ENCODE measurements at places on chromosomes 3 and 15. TPM values are rescaled to one million over a fixed set of nuclear protein-coding genes. Genes with fewer than 3 reads are reported as not detected.
A peak's percentile ranks its signal among the peaks of the same experiment; 100 is the strongest.

DNA sequence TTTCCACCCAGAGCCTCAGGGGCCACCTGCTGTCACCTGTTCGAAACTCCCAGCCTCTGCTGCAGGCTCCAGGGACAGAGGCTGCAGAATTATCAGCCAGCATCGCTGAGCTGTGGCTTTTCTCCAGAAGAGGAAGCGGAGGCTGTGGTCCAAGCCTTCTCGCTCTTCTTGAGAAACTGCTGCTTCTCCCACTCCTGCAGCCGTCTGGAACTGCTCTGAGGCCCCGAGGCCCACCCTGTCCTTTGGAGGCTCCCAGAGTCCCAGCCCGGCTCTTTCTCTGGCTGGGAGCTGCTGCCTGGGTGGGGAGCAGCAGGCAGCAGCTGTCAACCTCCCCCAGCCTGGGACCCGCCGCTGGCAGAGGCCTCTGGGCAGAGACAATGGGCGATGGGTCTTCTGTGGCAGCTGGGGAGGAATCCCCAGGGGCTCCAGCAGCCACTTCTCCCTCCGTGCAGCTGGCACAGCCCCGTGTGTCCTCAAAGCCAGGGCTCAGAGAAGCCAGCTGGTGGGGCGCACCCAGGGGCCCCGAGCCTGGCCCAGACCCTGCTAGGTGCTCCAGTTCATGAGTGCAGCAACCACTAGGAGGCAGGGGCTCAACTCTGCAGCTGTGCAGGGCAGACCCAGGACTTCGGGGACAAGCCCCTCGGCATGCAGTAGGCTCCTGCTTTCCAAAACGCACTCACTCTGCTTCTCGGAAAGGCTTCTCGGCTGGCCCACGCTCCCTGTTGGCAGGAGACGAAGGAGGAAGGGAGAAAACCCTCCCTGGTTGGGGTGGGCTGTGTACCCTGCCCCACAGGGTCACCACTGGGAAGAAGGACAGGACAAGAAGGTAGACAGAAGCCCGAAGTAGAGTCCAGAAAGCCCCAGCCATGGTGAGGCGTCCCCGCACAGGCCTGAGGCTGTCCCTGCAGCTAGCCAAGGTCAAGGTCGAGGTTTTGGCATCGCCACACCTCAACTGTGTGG lies 49.9 kb upstream of the FURIN start:
- peak overlapping the region; percentile 56 for H3K4me3 ChIP-seq
- H3K27me3 ChIP-seq: no peaks in the 10 kb centered on the region
- peaks cover 25% of the 10 kb centered on the region for H3K36me3 ChIP-seq
- H3K4me1 ChIP-seq: peaks cover 77% of the 10 kb centered on the region
- H3K27ac ChIP-seq: peak overlapping the region; percentile 87
- DNase-seq: peak; percentile 45

CFAP20DC gene
- total RNA-seq: 1.5 TPM

CAV3 gene
- not detected for total RNA-seq

GRCh38 chr15:81492969-81493645 lies 119.1 kb upstream of the TMC3 start:
- DNase-seq: no peak
- no peaks in the 10 kb centered on the region for H3K36me3 ChIP-seq
- H3K4me1 ChIP-seq: no peaks in the 10 kb centered on the region
- no peak overlapping the region for H3K4me3 ChIP-seq

DNA sequence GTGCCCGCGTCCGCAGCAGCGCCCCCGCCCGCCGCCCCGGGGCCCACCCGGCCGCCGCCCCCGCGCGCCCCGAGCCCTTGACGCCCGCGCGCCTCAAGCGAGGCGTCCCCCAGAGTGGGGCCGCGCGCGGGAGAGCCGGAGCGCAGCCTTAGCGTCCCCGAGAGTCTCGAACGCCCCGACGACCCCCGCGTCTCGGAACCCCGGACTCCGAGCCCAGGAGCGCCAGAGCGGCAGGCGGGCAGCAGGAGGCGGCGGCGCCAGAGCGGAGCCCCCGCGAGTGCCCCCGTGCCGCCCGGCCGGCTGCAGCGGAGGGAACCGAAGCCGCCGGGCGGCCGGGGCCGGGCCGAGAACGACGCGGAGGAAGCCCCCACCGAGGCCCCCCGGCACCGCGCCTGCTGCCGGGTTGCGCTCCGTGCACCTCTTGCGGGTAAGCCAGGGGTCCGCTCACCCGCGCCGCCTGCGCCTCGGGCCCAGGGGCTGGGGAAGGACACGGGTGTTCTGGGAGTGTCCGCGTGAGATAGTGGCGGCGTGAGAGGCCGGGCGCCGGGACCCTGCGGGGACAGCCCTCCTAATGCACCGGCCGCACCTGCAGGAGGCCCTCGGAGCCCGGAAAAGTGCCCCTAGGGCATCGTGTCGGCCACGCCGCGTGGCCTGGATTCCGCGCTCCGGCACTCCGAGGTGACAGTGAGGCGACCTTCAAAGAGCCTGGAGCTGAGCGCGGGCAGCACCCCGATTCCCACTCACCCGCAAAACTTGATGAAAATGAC lies 52.0 kb upstream of the ULK4 start:
- H3K27me3 ChIP-seq: no peaks in the 10 kb centered on the region
- H3K4me3 ChIP-seq: peak overlapping the region; percentile 79
- H3K4me1 ChIP-seq: peaks cover 35% of the 10 kb centered on the region
- peak; percentile 45 for DNase-seq
- peaks cover 12% of the 10 kb centered on the region for H3K36me3 ChIP-seq

ANKRD63 gene
- not detected for total RNA-seq

DNA sequence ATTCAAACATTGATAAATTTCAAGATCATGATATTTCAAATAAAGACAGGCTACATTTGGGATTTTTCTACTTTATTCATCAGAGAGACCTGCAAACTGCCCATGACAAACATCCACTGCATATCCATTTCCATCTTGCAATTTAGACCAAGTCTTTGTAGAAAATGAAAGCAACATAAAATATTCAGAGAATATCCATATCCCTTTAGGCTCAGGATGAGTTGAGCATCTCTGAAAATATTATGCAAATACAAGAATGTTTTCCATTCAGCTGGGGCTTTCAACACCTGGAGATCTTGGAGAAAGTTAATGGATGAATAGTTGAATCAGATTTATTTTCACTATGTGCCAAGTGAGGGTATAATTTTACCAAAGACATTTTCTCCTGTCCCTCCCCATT lies 103.4 kb downstream of the TUSC7 start:
- no peak overlapping the region for H3K4me3 ChIP-seq
- H3K27me3 ChIP-seq: no peaks in the 10 kb centered on the region
- H3K4me1 ChIP-seq: no peaks in the 10 kb centered on the region
- no peaks in the 10 kb centered on the region for H3K36me3 ChIP-seq
- no peak for DNase-seq
- H3K27ac ChIP-seq: no peak overlapping the region

AMT gene
- 4.7 TPM for total RNA-seq

- H3K4me1 ChIP-seq: no peaks in the 10 kb centered on the region
- no peak for DNase-seq
- no peak overlapping the region for H3K4me3 ChIP-seq
These were observed 230.1 kb downstream of the UBE3A start for GRCh38 chr15:25208735-25209134.

GRCh38 chr3:73772076-73772886 lies 147.5 kb upstream of the PDZRN3 start:
- no peaks in the 10 kb centered on the region for H3K27me3 ChIP-seq
- H3K4me1 ChIP-seq: no peaks in the 10 kb centered on the region
- H3K4me3 ChIP-seq: no peak overlapping the region
- no peak for DNase-seq
- no peak overlapping the region for H3K27ac ChIP-seq

GRCh38 chr3:62911526-62911925 lies 36.3 kb upstream of the CADPS start:
- H3K27ac ChIP-seq: no peak overlapping the region
- no peak overlapping the region for H3K4me3 ChIP-seq

DNA sequence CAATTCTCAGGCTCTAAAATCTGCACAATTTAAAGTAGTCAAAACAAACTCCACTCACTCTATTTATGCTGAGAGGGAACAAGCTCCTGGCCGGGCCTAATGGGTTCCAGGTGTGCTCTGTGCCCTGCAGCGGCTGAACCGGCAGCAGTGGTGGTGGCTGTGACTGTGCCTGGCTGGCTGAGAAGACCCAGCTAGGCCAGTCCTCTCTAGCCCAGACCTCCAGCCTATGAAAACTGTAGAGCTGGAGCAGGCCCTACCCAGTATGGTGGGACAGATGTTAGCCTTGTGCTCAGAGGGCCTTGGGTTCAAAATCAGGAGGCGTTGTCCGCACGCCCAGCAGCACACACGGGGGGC lies 37.0 kb downstream of the EPHB3 start:
- H3K4me3 ChIP-seq: no peak overlapping the region
- no peak overlapping the region for H3K27ac ChIP-seq
- no peaks in the 10 kb centered on the region for H3K4me1 ChIP-seq
- peaks cover 31% of the 10 kb centered on the region for H3K27me3 ChIP-seq

FILIP1L gene
- total RNA-seq: 1.7 TPM

- no peaks in the 10 kb centered on the region for H3K4me1 ChIP-seq
- DNase-seq: no peak
- peaks cover 6% of the 10 kb centered on the region for H3K27me3 ChIP-seq
- H3K36me3 ChIP-seq: no peaks in the 10 kb centered on the region
These were observed 31.2 kb downstream of the SLC22A14 start for GRCh38 chr3:38313263-38313662.

CAPN3 gene
- total RNA-seq: 2.9 TPM

- H3K27me3 ChIP-seq: no peaks in the 10 kb centered on the region
- H3K36me3 ChIP-seq: no peaks in the 10 kb centered on the region
- no peak for DNase-seq
- H3K4me1 ChIP-seq: no peaks in the 10 kb centered on the region
These were observed 216.3 kb downstream of the CLSTN2 start for GRCh38 chr3:140151321-140151720.

GRCh38 chr3:157938154-157938779 lies 168.0 kb downstream of the SHOX2 start:
- no peak overlapping the region for H3K4me3 ChIP-seq
- H3K36me3 ChIP-seq: no peaks in the 10 kb centered on the region
- no peaks in the 10 kb centered on the region for H3K4me1 ChIP-seq
- no peak overlapping the region for H3K27ac ChIP-seq
- H3K27me3 ChIP-seq: no peaks in the 10 kb centered on the region
- DNase-seq: no peak

GRCh38 chr3:121913305-121913990 lies 19.2 kb downstream of the SLC15A2 start:
- no peaks in the 10 kb centered on the region for H3K4me1 ChIP-seq
- no peak overlapping the region for H3K27ac ChIP-seq
- no peak overlapping the region for H3K4me3 ChIP-seq

Data from activated CD8-positive, alpha-beta T cell treated with anti-CD3 and anti-CD28 coated beads, Interleukin-2, amount 10 ng/mL, durations not matched to agents 7 days and 5 days (primary cell).